ENCODE measurements at places on chromosomes 6 and 20.

- no peak for DNase-seq
Measured at GRCh38 chr6:2165286-2165685, 80.1 kb downstream of the GMDS start.

DNA sequence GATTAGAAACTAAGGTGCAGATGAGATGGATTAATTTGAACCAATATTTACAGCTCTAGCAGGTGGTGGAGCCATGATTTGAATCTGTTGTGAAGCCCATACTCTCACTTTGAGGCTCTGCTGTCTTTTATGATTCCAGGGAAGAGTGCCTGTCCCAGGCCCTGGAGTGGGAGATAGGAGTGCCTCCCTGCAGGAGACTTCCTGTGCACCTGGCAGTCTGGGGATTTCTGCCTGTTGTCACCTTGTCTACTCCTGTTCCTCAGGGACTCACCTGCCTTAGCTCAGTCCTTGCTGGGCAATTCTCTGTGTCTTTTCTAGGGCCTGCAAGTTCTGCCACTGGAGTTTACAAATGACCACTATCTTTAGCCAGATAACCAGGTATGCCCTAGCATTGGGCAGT, 46.3 kb downstream of the SCAND1 start:
- DNase-seq, result no peak

GRCh38 chr6:99467509-99468106, 42.5 kb upstream of the PNISR start:
- DNase-seq, result no peak

DNA sequence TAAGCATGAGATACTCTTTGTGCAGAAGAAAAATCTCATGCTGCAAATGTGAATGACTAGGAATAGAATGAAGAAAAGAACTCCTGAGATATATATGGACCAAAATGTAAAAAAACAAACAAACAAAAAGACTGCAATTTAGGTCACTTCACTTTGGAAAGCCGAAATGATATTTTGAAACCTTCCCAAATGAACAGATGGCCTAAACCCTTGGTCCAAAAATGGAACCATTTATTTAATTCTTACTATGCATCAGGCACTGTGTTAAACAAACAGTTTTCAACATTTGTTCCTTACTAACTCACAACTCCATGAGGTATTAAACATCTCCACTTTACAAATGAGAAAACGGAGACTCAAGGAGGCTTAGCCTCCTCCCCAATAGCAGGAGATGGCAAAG, 107.5 kb downstream of the VIP start:
- DNase-seq, result no peak

GRCh38 chr6:8137529-8137939, 35.2 kb upstream of the EEF1E1 start:
- no peak for DNase-seq

DNA sequence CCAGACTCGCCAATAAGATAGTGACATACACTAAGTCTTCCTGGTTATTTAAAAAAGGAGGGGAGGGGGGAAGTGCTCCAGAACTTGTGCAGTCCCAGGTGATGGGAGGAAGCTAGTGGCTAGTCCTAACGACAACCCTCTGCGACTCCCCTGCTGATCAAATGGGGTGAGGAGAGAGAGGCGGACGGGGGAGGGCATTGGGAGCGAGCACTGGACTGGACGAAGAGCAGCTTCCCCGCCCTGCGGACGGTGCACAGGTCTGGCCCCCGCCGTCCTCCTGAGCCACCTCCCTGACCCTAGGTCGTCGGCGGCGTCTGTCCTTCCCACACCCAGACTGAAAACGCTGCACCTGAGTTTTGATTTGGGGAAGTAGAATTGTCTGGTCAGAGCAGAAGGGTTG, 2.2 kb upstream of the OLIG3 start:
- no peak for DNase-seq

DNA sequence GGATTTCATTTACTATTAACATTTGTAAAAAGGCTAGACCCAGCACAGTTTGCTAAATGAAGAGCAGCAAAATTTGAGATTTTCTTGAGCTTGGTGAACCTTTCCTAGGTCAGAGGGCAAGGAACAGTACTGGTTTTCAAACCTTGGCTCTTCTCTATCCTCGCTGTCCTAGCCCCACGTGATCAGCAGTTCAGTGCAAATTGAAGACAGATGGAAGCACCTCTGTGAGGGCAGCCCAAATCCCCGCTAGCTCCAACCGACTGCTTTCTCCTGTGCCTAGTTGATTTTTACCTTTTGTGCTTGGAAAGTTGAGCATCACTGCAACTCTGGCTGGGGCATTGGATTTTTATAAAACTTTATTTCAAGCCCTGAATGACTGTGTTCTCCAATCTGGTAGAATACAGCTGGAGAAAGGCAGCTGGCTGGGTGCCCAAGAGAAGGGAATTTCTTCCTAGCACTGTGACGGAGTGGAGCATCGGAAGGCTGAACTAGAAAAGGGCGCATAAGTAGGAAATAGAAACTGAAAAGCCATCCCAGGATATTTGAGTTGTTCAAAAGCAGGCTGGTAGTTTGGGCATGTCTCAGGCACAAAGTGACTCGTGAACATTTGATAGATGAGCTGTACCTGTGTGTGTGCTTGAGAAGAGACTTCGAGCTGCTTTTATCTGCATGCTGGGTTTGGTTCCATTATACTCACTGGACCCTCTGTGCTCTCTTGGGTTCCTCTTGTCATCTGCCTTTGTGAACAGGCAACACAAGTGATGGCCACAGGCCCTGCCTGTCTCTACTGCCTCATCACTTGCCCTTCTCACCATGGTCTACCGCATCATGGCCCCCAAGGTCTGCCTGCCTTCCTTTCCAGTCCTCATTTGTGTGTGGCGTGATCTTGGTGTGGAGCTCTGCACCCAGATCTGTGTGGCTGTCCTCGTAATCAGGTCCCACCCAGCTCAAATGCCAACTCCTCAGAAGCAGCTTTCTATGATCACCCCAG, 2.3 kb downstream of the RNF114 start:
- no peak for DNase-seq

DNA sequence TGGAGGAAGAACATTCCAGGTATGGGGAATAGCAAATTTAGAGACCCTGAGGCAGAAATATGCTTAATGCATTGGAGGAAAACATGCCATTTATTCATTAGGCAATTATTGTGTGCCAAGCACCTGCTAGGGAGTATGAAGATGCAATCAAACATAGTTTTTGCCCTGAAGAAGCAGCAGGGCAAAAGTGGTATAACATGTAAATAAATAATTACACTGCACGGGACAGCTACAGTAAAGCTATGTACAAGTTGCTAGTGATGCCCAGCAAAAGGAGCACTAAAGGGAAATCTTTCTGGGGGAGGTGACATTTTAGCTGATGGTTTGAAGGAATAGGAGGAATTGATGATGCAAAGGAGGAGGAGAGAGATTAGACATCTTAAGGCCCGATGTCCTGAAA, 624 bp upstream of the TJAP1 start:
- no peak for DNase-seq

DNA sequence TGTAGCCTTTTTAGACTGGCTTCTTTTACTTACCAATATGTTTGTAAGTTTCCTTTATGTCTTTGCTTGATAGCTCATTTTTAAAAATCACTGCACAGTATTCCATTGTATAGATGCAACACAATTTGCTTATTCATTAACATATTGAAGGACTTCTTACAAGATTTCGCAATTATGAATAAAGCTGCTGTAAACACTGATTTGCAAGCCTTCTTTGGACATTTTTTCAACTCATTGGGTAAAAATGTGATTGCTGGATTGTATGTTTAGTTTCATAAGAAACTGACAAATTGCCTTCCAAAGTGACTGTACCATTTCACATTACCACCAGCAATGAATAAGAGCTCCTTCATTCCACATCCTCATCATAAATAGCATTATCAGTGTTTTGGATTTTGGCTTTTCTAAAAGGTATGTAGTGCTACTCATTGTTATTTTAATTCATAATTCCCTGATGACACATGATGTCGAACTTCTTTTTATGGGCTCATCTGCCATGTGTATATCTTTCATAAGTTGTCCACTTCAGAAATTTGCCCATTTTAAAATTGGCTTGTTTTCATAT, 80.7 kb downstream of the TFAP2B start:
- DNase-seq, result no peak

Measured in cerebellar nuclear complex (tissue), 1 donor.